ENCODE measurements at places on chromosomes 3 and 15. TPM values are rescaled to one million over a fixed set of nuclear protein-coding genes. Genes with fewer than 3 reads are reported as not detected.
A peak's percentile ranks its signal among the peaks of the same experiment; 100 is the strongest.

- DNase-seq, result no peak
Measured at GRCh38 chr3:57147071-57147470, 18.1 kb downstream of the IL17RD start.

DNA sequence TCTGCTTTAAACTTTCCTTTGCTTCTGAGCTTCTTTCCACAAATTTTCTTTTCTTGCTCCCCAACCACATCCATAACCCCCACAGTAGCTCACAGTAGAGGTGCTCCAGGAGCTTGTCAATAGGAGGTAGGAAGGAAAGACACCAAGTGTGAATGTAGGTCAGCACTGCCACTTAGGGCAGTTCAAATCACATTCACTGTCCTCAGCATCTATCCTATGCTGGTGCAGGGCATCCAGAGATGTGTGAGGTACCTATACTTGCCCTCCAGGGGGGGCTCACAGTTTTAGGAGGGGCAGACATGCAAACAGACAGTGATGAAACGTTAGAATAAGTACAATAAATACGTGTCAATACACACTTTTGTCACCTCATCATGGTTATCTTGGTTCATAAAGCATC lies 1.5 kb upstream of the SPSB4 start:
- no peak for DNase-seq

DNA sequence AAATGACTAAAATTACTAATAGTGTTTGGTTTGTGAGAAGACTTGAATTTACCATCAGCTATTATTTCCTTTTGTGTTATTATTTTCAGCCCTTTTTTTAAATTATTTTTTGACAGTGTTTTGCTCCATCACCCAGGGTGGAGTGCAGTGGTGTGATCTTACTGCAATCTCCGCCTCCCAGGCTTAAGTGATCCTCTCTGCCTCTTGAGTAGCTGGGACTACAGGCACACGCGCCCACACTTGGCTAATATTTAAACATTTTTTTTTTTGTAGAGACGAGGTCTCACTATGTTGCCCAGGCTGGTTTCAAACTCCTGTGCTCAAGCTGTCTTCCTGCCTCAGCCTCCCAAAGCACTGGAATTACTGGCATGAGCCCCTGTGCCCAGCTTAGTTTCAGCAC lies 31.7 kb upstream of the UTS2B start:
- no peak for DNase-seq

DNA sequence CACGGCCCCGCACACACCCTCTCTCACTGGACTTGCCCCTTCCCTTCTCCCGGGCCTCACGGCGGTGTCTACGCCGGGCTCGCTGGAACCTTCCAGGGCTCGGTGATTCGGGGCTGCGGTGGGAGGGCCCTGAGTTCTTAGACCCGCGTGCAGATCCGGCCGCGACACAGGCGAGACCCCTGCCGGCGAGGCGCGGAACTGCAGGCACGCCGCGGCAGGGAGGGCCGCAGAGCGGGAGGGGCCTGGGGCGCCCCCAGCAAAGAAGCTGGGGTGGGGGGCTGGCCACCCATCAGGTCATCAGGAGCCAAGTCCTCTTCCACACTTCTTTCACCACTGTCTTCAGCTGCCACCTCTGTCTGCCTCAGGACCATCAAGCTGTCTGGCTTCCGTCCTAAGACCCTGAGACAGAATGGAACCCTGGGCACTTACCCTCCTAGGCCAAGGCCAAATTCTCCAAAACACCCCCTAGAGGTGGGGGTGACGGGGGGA lies 164.5 kb downstream of the XXYLT1 start:
- DNase-seq, result peak; percentile 74

GRCh38 chr15:68541743-68542142 lies 37.0 kb upstream of the CORO2B start:
- DNase-seq, result no peak

DNA sequence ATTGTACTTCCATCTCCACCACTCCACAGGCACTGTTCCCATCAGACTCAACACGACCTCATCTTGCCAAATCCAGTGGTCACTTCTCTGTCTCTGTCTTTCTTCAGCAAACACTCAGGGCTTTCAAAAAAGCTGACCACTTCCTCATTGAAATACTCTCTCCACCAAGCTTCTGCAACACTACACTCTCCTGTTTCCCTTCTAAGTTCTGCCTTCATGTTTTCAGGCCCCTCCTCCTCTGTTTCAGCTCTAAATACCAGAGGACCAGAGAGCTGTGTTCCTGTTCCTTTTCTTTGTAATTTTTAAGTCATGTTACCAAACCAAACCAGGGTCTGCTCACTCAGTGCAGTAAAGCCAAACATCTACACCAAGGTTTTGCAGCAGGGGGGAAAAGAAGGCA lies 33.8 kb upstream of the ACP3 start:
- no peak for DNase-seq

DNA sequence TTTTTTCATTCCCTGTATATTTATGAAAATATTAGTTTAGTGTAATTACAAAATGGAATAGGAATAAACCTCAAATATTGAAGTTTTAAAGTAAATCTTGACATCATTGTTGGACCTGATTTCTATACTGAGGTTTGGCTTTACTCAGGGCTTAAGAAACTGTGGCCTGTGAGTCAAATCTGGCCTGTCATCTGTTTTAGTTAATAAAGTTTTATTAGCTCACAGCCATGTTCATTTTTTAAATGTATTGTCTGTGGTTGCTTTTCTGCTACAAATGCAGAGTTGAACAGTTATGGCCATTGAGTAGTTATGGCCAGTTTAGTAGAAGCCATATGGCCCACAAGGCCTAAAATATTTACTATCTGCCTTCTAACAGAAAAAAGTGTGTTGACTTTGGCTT lies 80.7 kb downstream of the DIPK2A start:
- DNase-seq, result no peak

GRCh38 chr15:26084771-26085170 lies 221.6 kb upstream of the ATP10A start:
- DNase-seq, result no peak

DNA sequence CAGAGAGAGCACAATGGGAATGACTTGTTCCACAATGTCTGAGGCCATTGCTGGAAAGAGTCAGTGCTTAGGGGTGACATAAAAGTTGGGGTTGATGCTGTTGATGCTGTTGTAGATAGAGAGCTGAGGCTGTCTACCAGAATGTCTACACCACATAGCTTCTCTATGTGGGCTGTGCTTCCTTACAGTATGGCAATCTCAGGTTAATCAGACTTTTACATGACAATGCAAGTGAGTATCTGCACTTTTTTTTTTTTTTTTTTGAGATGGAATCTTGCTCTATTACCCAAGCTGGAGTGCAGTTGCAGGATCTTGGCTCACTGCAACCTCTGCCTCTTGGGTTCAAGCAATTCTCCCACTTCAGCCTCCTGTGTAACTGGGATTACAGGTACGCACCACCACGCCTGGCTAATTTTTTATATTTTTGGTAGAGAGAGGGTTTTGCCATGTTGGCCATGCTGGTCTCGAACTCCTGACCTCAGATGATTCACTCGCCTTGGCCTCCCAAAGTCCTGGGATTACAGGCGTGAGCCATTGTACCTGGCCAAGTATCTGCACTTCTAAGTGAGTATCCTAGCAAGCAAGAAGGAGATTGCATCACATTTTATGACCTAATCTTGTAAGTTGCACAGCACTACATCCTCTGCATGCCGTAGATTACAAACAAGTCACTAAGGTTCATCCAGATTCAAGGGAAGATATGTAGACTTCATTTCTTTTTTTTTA lies 28.7 kb downstream of the DLEC1 start:
- no peak for DNase-seq

- DNase-seq, result peak; percentile 73
Measured at GRCh38 chr15:73950831-73951561, 24.7 kb downstream of the LOXL1 start.

GRCh38 chr15:95485367-95485766 lies 845.1 kb upstream of the NR2F2 start:
- DNase-seq, result no peak

GRCh38 chr3:184827572-184827971 lies 15.6 kb downstream of the VPS8 start:
- DNase-seq, result no peak

DNA sequence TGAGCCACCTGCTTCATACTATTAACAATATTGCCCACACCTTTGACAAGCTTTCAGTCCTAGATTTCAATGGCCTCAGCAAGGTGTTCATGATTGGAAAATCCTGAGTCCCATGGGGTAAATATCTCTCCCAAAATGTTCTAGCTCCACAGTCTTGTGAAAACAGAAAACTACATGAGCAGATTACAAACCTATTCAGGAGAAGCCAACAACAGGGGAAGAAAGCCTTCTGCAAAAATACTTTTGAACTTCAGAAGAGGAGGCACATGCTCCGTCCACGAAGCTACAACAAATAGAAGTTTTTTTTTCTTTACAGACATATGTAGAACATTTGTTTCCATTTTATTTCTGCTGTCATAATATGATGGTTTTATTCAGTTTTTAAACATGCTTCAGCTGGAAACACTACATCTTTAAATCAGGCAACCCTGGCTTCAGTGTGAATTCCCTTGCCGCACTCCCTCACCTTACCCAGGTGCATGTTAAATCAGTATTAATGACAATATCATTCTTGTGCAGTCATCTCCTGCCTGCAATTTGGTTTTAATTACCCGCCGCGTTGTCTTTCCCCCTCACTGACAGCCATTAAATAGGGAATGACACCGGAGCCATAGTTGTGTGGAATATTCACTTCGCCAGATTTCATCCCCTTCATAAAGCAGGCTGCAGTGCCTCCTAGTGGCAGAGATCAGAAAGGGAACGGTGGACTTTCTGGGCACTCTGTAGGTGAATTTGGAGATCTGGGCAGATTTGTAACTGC lies 725.5 kb upstream of the ARRDC4 start:
- peak; percentile 50 for DNase-seq

TMED3 gene
- 49.3 TPM for total RNA-seq

SEMA6D gene
- 10.6 TPM for total RNA-seq

DUOX2 gene
- total RNA-seq, result 0.53 TPM

CPN2 gene
- total RNA-seq, result not detected

SEMA7A gene
- 1.9 TPM for total RNA-seq

RGMA gene
- 11.8 TPM for total RNA-seq

MORC1 gene
- not detected for total RNA-seq

TMCO5A gene
- not detected for total RNA-seq

RBP2 gene
- total RNA-seq, result not detected

Measured in progenitor cell of endocrine pancreas (in vitro differentiated cells).